AG08396 (cell line): ENCODE measurements at places on chromosomes 16 and 17.

DNA sequence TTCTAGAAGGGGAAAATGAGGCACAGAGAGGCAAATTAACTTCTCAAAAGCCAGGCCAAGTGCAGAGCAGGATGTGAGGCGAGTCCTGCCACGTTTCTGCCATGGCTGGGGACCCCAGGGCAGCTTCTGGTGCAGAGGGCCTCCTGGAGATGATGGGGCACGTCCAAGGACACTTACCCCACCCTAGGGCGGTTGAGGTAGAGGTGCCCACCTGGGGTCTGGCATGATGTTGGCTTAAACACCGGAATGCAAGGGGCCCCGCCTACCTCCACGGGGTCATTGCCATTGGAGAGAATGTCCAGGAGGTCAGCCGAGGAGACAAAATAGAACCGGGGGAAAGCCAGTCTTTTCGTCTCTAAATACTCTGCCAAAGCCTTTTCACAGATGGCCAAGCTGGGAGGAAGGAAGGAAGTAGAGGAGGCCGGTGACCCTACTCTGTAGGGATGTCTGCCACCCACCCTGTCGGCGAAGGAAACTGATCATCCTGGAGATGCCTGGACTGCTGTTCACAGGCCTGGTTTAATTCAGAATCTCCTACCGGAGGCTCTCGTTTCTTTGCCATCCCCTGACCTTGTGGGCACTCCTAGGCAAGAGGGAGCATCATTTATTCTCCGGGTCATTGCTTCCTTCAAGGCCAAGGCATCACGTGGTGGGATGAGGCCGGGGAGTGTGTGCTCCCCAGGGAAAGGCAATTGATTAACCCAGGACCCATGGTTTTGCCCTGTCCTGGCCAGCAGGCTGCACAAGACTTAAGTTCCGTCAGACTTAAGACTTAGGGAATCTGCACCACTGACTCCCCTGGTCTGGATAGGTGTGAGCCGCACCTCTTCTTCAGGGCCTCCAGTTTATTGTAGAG, 70.5 kb downstream of the DNAH17 start:
- DNase-seq, result no peak

DNA sequence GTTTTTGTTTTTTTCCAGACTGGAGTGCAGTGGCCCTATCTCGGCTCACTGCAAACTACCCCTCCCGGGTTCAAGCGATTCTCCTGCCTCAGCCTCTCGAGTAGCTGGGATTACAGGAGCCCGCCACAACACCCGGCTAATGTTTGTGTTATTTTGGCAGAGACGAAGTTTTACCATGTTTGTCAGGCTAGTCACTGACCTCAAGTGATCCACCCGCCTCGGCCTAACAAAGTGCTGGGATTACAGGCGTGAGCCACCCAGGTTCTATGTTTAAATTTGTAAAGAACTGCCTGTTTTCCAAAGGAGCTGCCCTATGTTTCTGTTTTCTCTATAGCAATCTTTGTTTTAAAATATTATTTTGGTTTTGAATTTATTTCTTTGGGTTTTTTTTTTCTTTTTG, 13.8 kb upstream of the C16orf87 start:
- DNase-seq, result peak; percentile 50

DNA sequence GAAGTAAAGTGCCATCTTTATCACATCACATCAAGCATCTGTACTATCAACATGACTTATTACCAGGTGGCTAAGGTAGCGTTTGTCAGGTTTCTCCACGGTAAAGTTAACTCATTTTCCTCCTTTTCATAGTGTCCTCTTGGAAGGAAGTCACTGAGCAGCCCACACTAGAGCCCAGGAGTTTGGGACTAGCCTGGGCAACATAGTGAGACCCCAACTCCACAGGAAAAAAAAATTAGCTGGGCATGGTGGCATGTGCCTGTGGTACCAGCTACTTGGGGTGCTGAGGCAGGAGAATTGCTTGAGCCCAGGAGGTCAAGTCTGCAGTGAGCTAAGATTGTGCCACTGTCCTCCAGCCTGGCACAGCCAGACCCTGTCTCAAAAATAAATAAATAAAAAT, 12.9 kb downstream of the CHD9 start:
- no peak for DNase-seq

GRCh38 chr17:58236394-58236793, 2.0 kb upstream of the LPO start:
- no peak for DNase-seq

GRCh38 chr17:69093995-69094394, 33.3 kb upstream of the ABCA9 start:
- no peak for DNase-seq

DNA sequence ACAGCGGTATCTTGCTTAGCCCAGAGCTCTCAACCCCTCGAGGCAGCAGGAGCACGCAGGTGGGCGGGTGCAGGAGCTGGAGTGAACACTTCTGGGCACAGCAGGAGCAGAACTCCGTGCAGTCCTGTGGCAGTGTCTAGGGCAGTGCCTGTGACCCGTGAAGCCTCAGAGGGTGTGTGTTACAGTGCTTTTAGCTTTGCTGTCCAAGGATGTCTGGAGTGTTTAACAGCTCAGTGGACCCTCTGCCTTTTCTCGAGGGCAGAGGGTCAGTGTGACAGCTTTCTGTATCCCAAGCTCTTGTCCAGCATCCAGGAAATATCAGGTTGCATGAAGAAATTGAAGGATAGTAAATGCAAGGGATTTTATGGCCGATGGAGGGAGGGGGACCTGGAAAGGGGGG, 16.4 kb upstream of the SSTR5 start:
- DNase-seq, result no peak

GRCh38 chr16:30398661-30399434, 3.6 kb downstream of the ZNF48 start:
- DNase-seq, result no peak

- no peak for DNase-seq
Observed at GRCh38 chr17:8506145-8506544, 70.5 kb downstream of the NDEL1 start.

DNA sequence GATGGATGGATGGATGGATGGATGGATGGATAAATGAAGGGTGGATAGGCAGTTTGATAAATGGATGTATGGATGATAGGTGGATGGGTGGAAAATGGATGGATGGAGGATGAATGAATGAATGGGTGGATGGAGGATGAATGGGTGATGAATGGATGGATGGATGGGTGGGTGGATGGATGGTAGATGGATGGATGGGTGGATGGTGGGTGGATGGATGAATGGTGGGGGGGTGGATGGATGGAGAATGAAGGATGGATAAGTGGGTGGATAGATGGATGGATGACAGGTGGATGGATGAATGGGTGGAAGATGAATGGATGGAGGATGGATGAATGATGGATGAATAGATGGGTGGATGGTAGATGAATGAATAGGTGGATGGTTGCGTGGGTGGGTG, 70.1 kb upstream of the BCO1 start:
- DNase-seq, result no peak

DNA sequence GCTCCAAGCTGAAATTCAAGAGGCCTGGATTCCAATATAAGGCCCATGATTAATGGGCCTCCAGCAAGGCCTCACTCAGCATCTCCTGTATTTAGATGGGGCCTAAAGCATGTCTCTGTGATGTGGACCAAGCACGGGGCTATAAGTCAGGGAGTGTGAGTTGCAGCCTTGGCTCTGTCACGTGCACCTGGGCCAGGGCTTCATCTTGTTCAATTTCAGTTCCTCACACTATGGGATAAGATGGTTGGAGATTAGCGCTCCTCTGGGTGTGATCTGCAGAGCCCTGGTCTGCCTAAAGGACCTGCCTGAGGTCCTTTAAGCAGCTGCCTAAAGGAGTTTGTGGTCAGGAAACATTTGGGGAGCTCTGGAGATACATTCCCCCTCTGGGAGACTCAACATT, 25.2 kb downstream of the KLHL36 start:
- no peak for DNase-seq

DNA sequence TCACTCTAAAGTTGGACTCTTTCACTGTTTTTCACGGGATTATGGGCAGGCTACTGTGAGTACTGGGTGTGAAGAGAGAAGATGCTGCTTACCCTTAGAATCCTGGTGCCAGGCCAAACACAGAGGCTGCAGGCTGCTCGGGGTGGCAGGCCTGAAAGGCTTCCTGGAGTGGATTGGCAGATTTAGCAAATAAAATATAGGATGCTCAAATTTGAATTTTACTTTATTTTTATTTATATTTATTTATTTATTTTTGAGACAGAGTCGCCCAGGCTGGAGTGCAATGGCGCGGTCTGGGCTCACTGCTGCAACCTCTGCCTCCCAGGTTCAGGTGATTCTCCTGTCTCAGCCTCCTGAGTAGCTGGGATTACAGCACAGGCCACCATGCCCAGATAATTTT, 14.9 kb upstream of the STAC2 start:
- DNase-seq, result no peak

DNA sequence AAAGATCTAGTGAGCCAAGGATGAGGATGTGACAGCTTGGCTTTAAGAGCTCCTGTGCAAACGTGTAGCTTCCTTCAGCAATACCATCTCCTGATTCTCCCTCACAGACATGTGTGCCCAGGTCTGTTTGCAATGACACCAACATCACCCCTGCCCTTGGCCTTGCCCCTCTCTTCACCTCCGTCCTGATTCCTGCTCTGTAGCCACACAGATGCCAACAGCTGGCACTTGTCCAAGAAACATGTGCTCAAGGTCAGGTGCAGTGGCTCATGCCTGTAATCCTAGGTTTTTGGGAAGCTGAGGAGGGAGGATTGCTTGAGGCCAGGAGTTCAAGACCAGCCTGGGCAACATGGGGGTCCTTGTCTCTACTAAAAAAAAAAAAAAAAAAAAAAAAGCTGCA, 103.8 kb upstream of the CRHR1 start:
- DNase-seq, result no peak

DNA sequence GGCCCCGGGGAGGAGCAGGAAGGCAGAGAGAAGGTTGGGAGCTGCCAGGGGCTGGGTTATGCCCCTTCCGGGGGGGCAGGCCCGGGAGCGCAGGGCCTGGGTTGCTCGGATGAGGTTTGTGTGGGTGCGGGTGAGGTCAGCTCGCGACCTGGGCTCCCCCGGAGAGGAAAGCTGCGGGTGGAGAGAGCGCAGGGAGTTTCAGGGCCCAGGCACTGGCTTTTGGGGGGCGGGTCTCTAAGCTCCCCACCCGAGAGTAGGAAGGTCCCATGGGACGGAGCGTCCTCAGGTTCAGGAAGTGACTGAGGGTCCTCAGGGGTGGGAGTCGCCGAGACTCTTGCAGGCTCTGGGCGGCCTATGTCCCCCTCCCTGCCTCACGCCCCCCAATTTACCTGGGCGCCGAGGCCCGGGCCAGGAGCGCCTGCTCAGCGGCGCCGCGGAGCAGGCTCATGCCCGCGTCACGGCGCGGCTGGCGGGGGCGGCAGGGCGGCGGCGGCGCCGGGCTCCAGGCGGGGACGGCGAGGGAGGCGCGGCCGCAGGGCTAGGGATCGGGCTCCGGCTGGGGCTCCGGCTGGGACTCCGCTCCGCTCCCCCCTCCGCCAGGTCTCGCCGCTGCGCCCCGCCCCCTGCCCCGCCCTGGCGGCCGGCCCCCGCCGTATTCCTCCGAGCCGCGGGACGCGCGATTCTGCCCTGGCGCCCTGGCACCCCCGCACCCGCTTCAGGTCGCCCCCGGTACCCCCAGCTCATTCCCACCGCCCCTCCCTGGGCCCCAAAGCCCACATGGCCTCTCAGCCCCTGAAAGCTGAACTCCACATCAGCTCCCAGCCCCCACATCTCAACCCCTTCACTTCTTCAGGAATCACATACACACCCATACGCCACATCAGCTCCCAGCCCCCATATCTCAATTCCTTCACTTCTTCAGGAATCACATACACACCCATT, at the start of gene DOK4:
DOK4 (minus strand) TSS at position 578 of the 942 bp plus-strand sequence. CDS start 6,986 bp downstream, outside the sequence.
- DNase-seq, result peak; percentile 98

DNA sequence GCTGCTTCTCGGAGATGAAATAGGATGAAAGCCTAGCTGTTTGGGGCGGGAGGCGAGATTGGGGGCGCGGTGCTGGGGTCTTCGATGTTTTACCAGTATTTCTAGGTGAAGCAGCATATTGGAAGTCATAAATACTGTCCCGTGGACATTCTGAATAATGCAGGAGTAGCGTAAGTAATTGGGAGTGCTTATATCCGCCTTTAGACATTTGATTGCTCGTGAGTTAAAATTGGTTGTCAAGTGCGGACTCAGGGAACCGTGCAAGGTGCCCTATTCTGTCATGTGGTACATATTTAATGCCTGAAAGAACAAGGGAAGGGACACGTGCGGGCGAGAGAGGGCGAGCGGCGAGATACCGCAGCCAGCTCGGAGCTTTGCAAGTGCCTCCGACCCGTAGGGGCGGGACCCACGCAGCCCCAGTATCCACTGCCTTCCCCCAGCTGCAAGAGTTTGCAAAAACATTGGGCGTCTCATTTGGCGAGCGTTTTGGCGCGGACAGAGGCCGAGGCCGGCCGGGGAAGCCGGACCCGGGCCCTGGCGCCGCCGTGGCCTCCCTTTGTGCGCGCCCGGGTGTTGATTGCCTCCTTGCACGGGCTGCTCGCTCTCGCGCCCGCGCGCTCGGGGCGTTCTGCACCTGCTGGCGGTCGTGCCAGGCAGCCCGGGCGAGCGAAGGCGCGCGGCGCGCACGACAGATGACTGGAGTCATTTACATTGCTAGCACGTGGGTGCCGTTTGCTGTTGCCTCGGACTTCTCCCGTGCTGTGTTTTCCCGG, 849.8 kb upstream of the RBFOX1 start:
- no peak for DNase-seq

DNA sequence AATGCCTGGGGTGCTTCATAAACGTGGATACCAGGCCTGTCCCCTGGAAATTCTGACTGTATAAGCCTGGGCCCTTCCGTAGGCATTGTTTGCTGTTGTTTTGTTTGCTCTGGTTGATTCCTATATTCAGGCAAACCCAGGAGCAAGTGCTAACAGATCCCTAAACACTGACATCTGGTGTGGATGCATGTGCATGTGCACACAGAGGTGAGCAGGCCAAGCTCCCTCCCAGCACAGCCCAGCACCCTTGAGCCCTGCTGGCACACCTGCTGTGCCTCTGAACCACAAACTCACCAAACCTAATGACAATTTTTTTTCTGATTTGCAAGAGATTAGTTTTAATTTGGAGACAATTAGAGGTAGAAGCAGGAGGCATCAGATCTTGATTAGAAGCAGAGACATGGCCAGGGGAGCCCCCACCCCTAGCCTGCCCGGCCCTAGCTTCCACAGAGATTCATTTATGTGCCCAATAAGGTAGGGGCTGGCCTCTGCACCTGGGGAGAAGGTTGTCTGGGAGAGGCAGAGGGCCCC, 40.4 kb downstream of the TMEM132E start:
- DNase-seq, result no peak

DNA sequence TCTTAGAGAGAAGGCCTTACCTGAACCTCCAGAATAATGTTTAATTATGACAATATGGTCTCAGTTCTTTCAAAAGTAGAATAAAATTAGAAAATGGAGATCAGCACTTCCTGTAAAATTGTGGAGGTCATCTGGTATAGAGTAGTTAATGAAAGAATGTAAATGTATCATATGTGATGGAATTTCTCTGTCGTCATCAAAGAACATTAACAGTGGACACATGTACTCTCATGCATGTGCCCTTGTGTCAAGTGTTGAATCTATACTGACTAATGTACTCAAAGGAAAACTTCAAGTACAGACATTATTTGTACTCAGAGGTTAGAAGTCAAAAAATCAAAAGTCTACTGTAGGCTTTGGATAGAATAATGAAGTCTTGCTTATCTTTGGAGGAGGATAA, 129.2 kb upstream of the MYOCD start:
- DNase-seq, result no peak
